Lung microvascular endothelial cell (primary cell): ENCODE measurements at places on chromosomes 2 and 18. TPM values are rescaled to one million over a fixed set of nuclear protein-coding genes. Genes with fewer than 3 reads are reported as not detected.

The EMILIN1 gene
- total RNA-seq, result 23.3 and 42.3 TPM in 2 replicates

DNA sequence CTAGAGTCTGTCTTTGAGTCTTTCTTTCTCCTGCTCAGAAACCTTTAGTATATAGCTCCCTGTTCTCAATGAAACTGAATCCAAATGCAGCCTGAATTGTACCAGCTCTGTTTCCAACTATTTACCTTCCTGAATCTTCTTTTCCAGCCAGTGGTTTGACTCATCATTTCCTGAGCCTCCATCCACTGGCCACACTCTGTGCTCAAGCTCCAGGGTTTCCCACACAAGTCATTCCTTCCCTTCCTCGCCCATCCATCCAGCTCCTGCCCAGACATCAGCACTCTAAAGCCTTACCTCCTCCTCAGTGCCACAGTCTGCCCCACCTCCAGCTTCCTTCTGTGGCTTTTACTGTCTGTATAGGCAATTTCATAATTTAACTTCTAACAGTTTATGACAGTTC, 233.6 kb upstream of the RASGRP3 start:
- DNase-seq, result peak; percentile 85

DNA sequence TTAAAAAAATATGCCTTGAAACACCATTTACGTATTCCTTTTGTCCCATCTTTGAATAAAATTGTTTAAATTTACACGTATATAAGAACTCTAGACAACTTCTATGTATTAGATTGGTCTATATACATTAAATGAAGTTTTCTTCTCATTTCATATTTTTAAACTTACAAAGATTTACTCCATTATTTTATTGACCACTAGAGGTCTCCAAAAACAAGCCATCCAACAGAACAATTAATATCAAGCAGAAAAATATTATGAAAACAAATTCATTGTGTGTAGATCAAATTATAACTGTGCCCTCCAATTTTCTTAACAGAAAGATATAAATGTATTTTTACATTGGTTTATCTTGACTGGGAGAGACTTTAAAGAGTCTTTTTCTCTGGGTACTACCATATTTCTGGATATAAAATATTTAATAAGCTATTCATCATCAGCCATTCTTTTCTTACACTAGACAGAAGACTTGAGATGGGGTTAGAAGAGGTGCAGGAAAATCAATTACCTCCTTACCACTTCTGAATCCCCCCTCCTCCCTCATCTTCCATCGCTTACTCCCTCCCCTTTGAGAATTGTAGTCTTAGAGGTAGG, 66.5 kb downstream of the DPP4 start:
- peak; percentile 54 for DNase-seq

GRCh38 chr2:183227176-183227575, 102.9 kb downstream of the NUP35 start:
- no peak for DNase-seq

GRCh38 chr2:219269362-219270054, 9.7 kb upstream of the DNAJB2 start:
- no peak for DNase-seq

- no peak for DNase-seq
These were observed 75.7 kb downstream of the AOX1 start for GRCh38 chr2:200661477-200661876.

GRCh38 chr2:126976721-126977328, 78.1 kb downstream of the TEX51 start:
- no peak for DNase-seq

- peak; percentile 26 for DNase-seq
These were observed 23.0 kb downstream of the DBI start for GRCh38 chr2:119389615-119390306.

GRCh38 chr2:121377646-121378045, 92.6 kb upstream of the TFCP2L1 start:
- DNase-seq, result no peak

DNA sequence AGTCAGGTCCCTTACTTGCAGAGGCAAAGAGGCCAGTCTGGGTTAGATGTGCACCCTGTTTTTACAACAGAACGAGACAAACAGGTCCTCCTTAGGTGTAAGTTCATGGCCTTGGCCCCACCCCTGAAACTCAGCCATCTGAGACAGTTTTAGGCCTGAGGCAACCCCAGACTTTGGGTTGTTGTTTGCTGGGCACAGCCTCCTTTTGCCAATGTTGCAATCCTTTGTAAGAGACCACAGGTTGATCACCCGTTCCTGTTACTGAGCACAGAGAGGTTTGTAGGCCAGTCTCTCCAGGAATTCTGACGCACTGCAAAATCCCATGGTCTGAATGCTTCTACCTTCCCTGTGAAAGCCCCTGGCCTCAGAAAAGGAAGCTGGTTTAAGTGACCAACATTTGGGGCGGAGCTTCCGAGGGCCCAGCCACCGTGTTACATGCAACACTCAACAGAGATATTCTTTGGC, 15.5 kb upstream of the IL1RN start:
- DNase-seq, result no peak

The LANCL1 gene
- total RNA-seq, result 17.9 and 18.1 TPM in 2 replicates

DNA sequence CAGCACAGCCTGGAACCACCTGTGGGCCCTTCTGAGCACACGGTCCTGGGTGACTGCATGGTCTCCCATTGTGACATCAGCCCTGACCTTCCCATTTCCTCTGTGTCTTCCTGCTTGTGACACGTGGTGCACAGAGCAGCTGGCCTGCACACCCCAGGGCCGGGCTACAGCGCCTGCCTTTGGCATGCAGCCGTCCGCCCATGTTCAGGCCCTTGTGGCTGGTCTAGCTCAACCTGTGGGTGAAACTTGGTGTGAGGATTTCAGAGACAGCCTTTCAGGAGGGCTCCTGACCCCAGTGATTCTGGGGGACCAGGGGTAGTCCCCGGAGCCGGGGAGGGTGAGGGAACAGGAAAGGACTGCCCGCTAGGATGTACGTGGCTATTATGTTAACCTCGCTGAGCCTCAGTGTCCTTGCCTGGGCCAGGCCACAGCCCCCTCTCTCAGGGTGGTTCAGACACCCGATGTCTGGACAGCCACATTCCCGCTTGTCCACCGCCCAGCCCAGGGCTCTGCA, 284.8 kb upstream of the HS6ST1 start:
- DNase-seq, result no peak

DNA sequence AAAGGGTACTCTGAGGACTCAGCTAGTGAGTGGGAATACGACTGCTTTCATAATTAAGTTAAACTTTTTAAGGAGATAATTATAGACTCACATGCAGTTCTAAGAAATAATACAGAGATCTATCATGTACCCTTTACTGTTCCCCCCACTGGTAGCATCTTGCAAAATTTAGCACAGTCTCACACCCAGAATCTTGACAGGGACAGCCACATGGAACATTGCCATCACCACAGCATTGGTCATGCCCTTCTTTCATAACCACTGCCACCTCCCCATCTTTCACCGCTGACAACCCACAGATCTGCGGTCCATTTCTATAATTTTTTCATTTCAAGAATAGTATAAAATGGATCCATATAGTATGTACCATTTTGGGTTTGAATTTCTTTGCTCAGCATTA, 37.8 kb downstream of the ARHGEF4 start:
- no peak for DNase-seq

The SLC8A1 gene
- under 0.01 and 0.44 TPM in 2 replicates for total RNA-seq

DNA sequence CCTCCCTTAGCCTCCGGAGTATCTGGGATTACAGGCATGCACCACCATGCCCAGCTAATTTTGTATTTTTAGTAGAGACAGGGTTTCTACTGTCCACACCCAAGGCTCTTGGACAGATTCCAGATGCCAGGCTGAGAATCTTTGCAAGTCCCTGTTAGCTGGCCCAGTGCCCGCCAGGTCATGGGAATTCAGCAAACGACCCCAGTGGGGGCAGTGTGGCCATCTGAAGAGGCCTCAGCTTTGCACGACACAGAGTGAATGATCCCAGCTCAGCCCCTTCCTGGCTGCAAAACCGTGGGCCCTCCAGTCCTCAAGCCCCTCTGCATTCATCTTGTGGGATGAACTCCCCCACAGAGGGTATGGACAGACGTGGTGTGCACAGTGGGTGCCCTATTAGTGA, 179.5 kb upstream of the ID2 start:
- DNase-seq, result no peak

- DNase-seq, result no peak
These were observed 383.1 kb upstream of the TNP1 start for GRCh38 chr2:217242947-217243346.

The CHCHD5 gene
- 5.7 and 8.3 TPM in 2 replicates for total RNA-seq

DNA sequence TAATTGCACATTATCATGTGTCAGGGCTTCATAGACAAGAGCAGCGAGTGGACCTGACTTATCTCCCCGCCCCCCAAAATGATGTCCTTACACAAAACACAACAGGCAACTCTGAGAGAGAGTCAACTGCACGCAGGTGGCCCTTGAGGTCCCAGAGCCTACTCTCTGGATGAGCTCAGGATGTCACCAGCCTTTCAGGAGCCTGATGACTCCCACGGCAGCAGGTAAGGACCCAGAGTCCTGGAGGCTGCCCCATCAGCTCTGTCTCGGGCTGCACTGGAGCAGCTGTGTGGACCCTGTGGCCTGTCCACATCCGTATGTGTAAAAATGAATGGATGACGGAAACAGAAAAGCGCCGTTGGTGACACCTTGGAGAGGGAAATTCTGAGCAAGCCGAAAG, 130.9 kb downstream of the HDAC4 start:
- DNase-seq, result no peak

The MARCHF4 gene
- 0.20 and 0.22 TPM in 2 replicates for total RNA-seq

The RTP5 gene
- not detected in 2 replicates for total RNA-seq

GRCh38 chr2:202104286-202104870, 31.3 kb downstream of the KIAA2012 start:
- peak; percentile 40 for DNase-seq

DNA sequence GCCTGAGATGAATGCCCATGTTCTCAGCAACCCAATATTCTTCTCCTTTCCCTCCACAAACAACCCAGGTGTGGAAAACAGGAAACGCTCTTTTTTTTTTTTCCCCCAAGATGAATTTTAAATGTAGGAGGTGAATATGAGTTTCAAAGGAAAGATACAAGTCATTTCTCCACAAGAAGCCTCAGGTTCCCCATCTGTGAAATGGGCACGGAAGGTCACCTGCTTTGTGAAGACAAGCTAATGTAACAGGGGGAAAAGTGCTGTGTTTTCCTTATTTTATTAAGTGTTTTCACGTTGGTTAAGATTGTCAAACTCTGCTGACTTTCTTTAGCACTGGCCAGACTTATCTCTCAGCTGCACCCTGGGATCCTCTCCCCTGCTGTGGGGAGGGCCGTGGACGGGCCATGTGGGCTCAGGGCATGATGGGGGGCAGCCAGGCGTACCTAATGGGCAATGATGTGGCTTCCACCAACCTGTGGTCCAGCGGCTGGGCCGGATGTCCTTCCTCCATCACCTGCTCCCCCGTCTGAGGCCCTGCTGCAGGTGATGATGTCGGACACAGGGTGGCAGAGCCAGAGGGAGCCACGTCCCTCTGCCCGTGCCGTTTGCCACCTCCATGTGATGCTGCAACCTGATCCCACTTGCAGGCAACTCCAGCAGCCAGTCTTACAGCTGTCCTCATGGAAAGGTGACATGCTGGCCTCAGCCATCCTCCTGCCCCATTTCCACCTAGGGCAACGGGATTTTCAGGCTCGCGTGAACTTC, 130.0 kb upstream of the PXDN start:
- DNase-seq, result no peak

GRCh38 chr2:176105730-176106580, 1.1 kb upstream of the HOXD11 start:
- no peak for DNase-seq

The FBXO15 gene
- 0.20 and 0.22 TPM in 2 replicates for total RNA-seq

DNA sequence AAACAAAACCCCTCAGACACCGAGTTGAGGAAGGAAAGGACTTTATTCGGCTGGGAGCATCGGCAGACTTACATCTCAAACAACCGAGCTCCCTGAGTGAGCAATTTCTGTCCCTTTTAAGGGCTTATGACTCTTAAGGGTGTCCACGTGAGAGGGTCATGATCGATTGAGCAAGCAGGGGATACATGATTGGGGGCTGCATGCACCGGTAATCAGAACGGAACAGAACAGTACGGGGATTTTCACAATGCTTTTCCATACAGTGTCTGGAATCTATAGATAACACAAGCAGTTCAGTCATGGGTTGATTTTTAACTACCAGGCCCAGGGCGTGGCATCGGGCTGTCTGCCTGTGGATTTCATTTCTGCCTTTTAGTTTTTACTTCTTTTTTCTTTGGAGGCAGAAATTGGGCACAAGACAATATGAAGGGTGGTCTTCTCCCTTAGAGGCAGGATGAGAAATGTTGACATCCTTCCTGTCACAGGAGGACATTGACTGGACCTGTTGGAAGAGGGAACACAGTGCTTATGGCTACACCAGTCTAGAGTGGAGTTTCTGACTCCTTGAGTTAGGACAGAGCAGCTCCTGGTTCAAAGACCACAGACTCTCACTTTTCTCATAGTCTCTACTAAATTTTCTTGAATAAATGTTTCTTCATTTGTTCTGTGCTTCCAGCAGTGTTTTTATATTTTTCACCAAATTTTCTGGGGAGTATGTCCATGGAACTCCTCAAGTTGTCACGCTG, 35.8 kb downstream of the SPOPL start:
- no peak for DNase-seq

The SCN3A gene
- 1.3 and 33.1 TPM in 2 replicates for total RNA-seq

GRCh38 chr18:32040936-32041335, 22.3 kb downstream of the RNF125 start:
- no peak for DNase-seq

GRCh38 chr2:145412155-145412554, 892.2 kb upstream of the ZEB2 start:
- no peak for DNase-seq

- DNase-seq, result no peak
These were observed 702 bp downstream of the LMAN1 start for GRCh38 chr18:59358414-59358711.

DNA sequence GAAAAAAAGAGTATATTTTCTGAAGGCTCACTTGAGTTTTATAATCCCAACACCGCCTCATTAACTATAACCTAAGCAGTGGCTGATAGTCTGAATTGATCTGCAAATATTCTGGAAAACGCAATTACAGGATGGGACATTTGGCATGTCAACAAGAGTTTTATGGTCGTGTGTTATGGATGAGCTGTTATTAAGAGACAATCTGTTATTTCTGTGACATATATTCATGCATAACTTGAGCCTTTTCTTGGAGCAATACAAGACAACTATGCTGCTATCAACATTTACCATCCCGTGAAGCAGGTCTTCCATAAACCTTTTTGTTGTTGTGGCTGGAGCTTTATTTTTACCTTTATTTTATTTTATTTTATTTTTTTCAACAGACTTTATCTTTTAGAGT, 164.4 kb downstream of the SCG2 start:
- no peak for DNase-seq

The TMEFF2 gene
- not detected in 2 replicates for total RNA-seq

The PLEKHH2 gene
- under 0.01 TPM in 1 of 2 replicates, not detected in the other for total RNA-seq

- DNase-seq, result no peak
These were observed 198.9 kb downstream of the ADCYAP1 start for GRCh38 chr18:1103537-1103936.

- DNase-seq, result no peak
These were observed 58.8 kb downstream of the ARHGEF33 start for GRCh38 chr2:38948387-38948882.

- no peak for DNase-seq
These were observed 179.1 kb upstream of the CYP26B1 start for GRCh38 chr2:72326759-72327158.

- peak; percentile 64 for DNase-seq
These were observed 4.2 kb upstream of the SP100 start for GRCh38 chr2:230411570-230412370.

The KIAA2012 gene
- not detected in 2 replicates for total RNA-seq
